Uterus (tissue), 4 donors: ENCODE measurements at places on chromosomes 16 and 17.

DNA sequence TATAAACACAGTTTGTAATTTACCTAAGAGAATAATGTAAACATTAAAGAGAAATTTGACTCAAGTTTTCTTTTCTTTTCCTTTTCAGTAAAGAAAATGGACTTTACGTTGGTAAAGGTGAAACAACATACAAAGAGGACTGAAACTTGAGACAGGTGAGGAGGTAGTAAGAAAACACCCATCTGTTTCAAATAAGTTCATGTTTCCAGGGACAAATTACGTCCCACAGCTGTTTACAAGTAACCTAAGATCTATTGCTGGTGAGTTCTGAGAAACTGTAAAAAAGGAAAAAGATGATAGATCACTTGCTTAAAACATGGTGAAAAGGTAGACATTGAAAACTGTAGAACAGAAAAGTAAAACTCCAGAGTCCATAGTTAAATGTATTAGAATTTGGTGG, 4.8 kb upstream of the ABCA5 start:
- no peak for DNase-seq

DNA sequence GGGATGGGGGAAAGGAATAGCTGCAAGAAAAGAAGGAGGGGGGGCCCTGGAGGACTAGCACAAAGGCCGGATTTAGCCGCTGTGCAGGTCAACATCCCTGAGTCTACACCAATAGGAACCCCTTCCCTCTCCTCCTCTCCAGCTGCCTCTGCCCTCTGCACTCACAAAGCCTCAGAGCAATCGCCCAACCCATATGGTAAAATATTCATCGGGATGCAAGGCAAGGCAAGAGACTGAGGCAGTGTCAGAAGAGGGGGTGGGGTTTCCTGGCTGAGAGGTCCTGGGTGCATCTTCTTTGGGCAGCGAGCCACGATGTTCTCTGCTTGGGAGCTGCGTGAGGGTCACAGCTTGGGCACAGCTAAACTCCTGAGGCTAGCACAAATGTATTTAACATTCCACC, 115.5 kb upstream of the NLRP1 start:
- DNase-seq = no peak

DNA sequence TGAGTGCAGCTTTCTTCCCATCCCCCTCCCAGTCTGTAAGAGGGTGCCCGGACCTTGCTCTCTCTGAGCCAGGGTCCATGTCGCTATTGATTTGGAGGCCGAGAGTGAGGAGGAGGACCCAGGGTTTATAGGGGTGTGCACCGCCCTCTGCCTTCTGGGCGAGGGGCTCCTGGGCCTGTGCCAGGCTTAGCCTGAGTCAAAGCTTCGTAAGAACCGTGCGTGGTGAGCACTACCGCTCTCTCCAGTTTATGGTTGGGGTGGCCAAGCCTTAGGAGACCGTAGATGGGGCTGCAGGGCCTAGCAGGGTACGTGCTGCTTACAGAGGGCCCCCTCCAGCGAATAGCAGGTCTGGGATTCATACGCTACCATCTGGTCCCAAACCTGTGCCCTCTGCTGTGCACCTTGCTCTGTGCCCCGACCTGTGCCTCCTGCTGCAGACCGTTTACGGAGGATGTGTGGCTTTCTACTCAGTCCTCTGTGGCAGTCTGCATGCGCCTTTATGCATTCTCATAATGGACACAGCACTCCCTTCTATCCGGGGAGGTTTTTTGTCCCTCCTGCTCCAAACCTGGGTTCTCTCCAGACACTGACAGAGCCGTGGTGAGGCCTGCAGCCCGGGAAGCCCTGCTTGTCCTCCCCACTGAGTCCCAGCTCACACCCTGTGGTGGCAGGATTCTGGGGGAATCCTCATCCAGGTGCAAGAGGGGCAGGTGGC, 54.7 kb downstream of the PGS1 start:
- no peak for DNase-seq

DNA sequence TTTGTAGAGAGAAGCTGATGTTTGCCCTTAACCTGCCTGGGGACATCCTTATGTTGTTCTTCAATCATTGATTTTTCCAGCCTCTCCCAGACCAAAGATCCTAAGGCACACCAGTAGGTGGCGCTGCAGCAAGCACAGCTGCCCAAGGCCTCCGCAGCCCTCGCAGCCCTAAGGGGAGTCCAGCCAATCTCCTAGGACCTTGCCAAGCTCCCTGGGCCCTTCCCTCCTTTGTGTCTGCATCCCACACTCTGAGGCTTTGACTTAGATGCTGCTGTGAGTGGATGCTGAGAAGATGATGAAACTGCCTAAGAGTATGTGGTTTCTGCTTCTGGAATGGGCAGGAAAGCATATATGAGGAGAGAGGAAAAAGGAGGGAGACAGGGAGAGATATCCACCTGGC, 47.1 kb downstream of the SPACA3 start:
- DNase-seq = peak; percentile 35

DNA sequence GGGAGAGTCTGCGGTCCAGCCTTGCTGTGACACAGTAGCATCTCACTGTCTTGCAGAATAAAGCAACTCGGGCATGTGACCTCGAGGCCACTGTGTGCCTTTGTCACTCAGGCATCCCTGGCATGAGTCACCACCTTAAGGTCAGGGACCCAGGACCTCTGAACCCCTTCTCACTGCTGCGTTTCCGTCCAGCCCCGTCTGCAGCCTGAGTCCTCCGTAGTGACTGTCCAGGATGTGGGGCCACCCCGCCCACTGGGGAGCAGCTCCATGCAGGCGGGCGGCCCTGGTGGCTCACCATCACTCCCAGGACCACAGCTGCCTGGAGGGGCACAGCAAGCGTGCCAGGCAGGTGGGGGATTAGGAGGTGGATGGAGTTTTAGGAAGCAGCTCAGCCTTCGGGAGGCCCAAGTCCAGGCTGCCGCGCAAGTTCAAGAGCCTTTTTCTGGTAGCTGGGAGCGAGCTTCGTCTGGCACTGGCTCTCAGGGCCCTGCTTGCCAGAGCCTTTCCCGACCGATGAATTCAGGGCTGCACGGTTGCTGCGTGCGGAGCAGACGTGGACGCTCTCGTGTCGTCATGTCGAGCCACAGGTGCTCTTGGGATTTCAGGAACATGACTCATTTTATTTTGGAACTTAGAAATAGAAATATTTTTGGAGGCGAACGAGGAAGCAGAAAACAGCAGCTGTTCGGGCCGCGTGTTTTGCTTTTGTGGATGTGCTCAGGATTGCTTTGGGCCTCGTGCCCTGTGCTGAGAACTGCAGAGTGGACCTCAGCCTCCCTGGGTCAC, 16.8 kb downstream of the KCTD5 start:
- no peak for DNase-seq

GRCh38 chr17:61468263-61468907, 16.2 kb downstream of the TBX4 start:
- no peak for DNase-seq

GRCh38 chr17:66764506-66764905, 70.4 kb upstream of the CACNG5 start:
- no peak for DNase-seq

GRCh38 chr17:15273141-15273793, 8.1 kb upstream of the PMP22 start:
- DNase-seq = no peak

DNA sequence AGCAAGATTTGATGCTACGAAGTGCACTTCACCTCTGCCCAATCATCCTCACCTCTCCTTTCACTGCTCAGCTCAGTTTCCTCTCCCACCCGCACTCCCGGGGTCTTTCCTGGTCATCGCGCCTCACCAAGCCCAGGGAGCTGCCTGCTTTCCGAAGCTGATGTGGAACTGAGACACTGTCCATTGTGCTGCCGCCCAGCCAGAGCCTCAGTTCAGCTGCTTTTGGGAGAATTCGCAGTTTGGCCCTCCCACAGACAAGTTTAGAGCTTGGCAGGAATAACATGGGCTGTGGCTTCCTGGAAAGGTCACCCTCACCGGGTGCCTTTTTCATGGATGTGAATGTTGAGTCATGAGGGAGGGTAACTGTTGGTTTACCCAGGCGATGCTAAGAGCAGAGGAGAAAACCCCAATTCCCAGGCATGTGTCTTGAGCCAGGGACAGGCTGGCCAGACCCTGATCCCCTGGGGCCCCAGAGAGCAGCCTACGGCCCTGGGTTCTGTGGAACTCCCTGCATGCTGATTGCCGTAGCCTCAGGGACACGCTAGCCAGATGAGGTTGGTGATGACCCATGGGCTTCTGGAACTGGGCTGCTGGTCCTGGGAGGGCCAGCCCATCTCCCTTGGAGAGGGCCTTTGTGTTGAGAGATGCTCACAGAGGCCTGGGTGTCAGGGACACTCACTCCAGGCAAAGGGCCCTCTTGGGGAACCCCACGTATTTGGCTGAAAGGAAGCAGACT, 1687.5 kb downstream of the TP53TG3F start:
- no peak for DNase-seq
